LHCN-M2 (cell line): ENCODE measurements at places on chromosomes 3 and 15. TPM values are rescaled to one million over a fixed set of nuclear protein-coding genes. Genes with fewer than 3 reads are reported as not detected.

DNA sequence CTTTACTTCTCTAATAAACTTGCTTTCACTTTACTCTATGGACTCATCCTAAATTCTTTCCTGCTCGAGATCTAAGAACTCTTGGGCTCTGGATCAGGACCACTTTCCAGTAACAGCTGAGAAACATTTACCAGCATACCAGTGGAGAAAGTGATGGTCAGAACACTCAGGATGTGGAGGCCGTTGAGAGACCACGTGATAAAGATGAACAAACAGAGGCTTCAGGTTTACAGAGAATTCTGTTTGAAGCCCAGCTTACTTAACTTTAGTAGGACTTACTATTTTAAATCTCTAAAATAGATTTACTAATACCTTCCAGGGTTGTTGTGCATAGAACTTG is 57.0 kb downstream of the FRMD4B start:
- DNase-seq: peak; percentile 19

GRCh38 chr3:14701676-14702075 is 26.7 kb downstream of the C3orf20 start:
- DNase-seq: no peak

DNA sequence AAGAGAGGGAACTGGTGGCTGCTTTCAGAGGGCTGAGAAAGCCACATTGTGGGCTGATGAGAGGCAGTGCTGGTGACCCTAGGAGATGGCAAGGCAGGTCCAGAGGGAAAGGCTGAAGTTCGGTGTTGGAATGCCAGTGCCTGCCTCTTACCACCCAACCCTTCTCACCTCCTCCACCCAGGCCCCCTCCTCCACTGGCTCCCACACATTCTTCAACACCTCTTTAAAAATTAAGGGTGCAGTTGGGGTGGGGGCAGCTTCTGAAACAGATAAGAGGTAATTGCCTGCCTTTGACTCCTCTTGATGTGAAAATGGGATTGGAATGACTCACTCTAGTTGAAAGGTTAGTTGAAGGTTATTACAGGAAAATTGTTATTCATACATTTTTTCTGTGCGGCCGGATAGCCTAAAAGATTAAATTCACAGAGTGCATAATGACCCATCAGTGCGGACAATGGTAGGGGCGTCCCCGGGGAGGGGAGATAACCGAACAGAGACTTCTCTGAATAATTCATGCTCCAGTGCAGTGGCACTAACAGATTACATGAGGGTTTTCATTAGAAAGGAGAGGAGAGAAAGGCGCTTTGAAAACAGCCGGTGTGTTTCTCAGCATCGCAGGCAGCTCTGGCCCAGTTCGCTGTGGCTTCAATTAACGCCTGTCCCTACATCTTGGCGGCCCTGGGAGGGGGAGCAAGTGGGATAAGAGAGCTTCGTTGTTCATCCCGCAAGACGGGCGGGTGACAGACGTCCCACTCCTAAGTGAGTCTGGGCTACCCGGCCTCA is 212.4 kb downstream of the TLE3 start:
- DNase-seq: no peak

DNA sequence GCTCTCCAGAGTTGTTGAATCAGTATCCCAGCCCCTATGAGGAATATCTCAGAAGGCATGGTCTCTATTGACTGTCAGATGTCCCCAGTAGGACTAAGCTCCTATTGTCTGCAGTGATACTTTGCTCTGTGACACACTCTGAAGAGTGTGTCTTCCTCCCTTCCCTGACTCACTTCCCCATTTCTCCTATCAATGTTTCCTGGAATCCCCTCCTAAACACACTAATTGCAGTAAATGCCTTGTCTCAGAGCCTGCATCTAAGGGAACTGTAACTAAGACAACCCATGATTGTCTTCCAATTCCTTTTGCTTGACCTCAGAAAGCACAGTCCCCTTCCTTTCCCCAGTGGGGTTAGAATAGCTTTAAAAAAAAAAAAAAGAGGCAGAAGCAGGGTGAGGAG is 397.3 kb upstream of the PROK2 start:
- no peak for DNase-seq

DNA sequence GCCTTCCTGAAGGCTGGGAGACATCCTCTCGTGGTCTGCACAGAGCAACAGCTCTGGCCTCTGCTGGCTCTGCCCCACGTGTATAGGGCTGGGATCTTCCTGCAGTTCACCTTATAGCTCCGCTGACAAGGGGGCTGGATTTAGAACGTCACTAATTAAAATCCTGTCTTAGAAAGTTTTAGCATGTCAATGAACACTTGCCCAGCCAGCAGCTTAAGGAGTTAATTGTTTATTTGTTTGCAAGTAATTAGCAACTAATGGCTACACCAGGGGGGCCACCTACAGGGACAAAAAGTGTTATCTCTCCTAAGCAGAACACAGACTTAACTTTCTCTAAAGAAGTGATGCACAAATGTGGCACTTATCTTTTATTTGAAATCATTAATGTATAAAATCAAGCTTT is at the start of gene HESX1:
Gene HESX1 (minus strand): TSS at position 84 of the 403 bp plus-strand sequence. CDS start 60 bp downstream, at position 24.
- DNase-seq: no peak

GRCh38 chr15:85789496-85789875 is 5.2 kb downstream of the KLHL25 start:
- DNase-seq: no peak

DNA sequence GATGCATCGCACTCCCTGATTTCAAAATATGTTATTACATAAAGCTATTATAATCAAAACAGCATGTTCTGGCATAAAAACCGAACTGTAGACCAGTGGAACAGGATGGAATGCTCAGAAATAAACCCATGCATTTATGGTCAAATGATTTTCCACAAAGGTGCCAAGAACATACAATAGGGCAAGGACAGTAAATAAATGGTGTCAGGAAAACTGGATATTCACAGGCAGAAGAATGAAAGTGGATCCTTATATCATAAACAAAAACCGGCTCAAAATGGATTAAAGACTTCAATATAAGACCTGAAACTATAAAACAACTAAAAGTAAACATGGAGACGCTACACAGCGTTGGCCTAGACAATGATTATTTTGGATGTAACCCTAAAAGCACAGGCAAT is 22.6 kb downstream of the USP50 start:
- no peak for DNase-seq

GRCh38 chr15:89784686-89784960 is 8.5 kb downstream of the MESP2 start:
- DNase-seq: no peak

- DNase-seq: no peak
Measured at GRCh38 chr15:92195241-92195640, 198.4 kb upstream of the ST8SIA2 start.

- peak; percentile 46 for DNase-seq
Measured at GRCh38 chr3:12729051-12729651, 29.9 kb downstream of the TMEM40 start.

The ZNF385D gene
- 3.9 and 10.6 TPM in 2 replicates for total RNA-seq

The NR2F2 gene
- total RNA-seq: 8.5 and 11.6 TPM in 2 replicates

The ADAMTSL3 gene
- under 0.01 and 0.06 TPM in 2 replicates for total RNA-seq
